ENCODE measurements at places on chromosomes 12 and 14. TPM values are rescaled to one million over a fixed set of nuclear protein-coding genes. Genes with fewer than 3 reads are reported as not detected.

- no peak for DNase-seq
Observed at GRCh38 chr12:54604436-54604835, 16.0 kb upstream of the PPP1R1A start.

Gene OR6C1
- not detected for polyA plus RNA-seq

- no peak for DNase-seq
Observed at GRCh38 chr14:72126561-72126960, 194.3 kb downstream of the RGS6 start.

DNA sequence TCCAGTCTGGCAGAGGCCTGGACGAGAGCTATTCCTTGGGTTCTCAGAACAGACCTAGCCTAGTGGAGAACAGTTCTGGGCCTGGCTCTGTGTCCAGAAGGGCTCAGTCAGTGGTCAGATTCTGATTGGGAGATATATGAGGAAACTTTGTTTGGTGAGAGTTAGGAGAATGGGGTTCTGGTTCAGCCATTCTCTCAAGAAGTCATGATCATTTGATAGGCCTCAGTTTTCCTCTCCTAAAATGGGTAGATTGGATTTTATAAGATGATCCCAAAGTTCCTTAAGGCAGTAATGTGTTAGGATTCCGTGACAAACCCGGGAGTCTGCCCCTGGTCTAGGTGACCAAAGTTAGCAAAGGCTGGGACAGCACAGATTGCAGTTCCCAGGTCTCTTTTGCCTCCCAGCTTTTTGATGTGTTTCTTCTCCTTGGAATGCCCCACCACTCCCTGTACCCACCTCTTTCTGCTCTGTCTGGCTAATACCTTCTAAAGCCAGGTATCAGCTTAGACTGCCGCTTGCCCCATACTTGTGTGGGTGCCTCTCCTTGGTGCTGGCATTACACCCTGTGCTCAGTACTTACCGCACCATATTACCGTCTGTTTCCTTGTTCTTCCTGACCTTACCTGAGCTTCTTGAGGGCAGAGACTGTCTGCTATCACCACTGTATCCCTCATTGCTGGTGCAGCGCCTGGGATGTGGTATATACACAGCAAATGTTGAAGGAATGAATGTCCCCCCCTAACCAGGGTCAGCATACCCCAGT, 25.5 kb downstream of the SUSD6 start:
- no peak for DNase-seq

GRCh38 chr12:18922851-18923250, 184.9 kb downstream of the CAPZA3 start:
- DNase-seq: no peak

DNA sequence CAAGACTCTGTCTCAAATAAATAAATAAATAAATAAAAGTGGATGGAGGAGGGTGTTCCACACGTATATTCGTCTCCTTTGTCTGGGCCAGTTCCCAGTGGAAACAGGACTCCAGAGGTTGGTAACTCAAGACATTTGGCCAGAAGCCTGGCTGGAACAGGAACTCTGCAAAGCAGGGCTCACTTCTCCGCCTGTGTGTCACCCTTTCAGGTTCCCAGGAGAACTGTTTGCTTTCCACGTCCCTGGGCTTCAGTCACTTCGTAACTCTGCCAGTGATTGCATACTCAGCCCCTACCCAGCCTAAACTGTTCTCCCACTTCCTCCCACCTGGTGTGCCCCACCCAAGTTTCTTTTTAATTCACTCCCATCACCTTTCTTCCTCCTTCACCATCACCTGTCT, 7.0 kb upstream of the UBE2N start:
- no peak for DNase-seq

Gene DGLUCY
- polyA plus RNA-seq: 14.3 TPM

DNA sequence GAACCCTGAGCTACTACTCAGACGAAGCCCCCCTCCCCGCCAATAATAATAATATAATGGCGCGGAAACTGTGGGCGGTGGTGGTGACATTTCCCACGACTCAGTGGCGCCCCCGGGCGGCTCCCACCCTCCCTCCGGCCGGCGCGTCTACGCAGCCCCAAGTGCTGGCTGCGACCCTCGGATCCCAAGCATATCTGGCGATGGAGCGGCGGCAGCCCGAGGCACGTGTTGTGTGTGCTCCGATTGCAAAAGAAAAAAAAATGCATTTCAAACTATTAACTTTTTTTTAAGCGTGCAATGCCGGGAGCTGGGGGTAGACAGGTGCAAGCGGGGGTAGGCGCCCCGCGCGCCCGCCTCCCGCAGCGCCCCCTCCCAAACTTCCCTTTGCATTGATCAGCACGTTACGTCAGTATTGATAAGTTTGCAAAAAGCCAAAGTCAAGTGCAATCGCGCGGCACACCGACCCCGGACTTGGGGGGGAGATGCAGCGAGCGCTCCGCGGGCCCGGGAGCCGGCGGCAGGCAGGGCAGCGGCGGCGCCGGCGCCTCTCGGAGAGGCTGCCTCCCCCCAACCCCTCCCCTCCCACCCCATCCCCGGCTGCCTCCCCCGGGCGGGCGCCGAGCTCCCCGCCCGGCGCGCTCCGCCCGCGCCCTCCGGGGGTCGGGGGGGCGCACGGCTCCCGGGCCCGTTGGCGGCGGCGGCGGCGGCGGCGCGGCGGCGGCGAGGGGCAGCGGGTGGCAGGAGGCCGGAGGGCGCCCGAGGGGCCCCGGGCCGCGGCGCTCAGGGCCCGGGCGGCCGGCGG, 113.1 kb upstream of the MYL2 start:
- DNase-seq: no peak

- DNase-seq: no peak
Observed at GRCh38 chr14:76643887-76644286, 117.4 kb upstream of the VASH1 start.

Data from BJ (cell line).